Stimulated activated CD4-positive, alpha-beta T cell treated with anti-CD3 and anti-CD28 coated beads, Interleukin-12 subunit alpha, Interleukin-12 subunit beta, amount 100 ng/mL, for 24 hours (primary cell): ENCODE measurements at places on chromosomes 13 and 19.

DNA sequence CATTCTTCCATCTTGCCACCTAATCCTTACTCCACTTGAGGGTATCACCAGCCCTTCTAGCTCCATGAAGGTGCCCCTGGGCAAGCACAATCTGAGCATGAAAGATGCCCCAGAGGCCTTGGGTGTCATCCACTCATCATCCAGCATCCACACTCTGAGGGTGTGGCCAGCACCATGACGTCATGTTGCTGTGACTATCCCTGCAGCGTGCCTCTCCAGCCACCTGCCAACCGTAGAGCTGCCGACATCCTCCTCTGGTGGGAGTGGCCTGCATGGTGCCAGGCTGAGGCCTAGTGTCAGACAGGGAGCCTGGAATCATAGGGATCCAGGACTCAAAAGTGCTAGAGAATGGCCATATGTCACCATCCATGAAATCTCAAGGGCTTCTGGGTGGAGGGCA, 3.1 kb upstream of the KLK3 start:
- no peak for DNase-seq

DNA sequence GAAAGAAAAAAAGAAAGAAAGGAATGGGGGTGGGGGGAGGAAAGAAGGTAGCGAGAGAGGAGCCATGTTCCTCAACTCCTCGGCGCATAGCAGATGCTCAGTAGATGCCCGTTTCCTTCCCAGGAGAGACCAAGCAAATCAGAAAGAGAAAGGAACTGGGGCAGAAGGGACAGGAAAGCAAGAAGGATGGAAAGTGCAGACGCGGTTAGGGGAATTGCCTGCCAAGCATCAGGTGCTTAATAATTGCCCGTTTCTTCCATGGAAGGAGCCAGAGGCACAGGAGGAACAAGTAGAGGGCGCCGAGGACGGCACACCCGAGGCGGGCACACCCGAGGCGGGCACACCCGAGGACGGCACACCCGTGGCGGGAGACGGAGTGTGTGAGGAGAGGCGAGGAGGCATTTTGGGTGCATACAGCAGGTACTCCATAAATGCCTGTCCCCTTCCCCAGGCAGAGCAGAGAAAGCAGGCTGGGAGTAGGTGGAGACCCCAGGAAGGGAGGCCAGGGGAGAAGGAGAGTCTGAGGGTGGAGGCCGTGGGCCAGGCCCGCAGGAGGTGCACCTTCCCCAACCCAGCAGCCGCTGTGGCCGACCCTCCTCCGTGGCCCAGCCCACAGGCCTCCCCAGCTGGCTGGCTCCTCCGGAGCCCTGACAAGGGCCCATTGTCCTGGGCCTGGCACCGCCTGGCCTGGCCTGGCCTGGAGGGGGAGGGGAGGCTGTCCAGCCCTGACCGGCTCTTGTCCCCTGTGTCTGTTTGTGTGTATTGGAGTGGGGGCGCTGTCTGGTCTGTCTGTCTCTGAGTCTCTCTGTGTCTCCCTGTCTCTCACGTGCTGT, 14.6 kb downstream of the JOSD2 start:
- no peak for DNase-seq

- DNase-seq = no peak
Observed at GRCh38 chr19:39126312-39127187, 964 bp downstream of the PAK4 start.

DNA sequence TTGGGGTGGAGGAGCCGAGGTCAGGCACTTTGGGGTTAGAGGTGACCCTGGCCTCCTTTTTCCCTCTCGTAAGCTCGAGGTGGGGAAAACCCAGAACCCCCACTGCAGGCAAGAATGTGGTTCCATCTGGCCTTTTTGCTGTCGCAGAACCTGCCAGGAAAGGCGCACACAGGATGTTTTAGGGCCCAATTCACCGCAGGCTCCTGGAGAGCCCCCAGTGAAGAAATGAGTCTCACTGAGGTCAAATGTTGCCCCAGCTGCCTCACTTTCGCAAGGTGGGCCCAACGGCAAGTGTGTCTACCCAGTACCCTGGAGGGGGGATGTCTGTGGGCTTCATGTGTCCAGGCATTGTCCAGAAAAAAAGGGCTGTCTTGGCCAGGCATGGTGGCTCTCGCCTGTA, 61.8 kb downstream of the PEX11G start:
- no peak for DNase-seq

DNA sequence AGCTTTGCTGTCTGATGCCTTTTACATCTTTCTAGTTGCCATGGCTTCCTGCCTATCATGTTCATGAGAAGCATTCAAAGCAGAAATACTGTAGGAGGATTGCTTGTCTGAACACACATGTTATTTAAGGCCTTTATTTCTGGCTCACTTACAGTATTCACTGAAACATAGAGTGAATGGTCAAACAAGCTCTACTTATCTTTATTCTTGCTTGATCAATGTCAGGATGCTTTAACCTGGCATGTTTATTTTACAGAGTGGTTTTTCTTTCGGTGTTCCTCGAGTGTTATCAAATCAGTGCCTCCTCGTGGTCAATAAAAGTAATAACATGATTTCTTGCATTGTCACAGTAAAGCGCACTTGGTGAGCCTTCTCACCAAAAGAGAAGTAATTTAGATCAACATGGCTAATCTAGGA, 73.5 kb upstream of the PCDH17 start:
- DNase-seq = no peak

DNA sequence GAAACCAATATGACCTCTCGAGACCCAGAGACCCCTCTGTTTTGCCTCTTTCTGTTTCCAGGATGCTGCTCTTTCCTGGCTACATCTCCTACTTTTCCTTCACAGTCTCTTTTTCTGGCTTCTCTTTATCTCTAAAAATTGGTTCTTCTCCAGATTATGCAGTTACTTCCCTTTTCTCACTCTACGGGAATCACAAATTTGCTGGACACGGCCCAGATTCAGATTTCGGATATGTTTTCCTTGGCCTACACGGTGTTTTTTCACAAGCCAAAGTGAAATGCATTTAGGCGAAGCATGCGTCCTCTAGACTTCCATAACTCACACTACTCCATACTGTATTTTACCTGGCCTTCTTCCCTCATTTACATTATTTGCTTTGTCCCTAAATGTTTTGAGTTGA, 214.7 kb upstream of the MIR17HG start:
- DNase-seq = no peak

DNA sequence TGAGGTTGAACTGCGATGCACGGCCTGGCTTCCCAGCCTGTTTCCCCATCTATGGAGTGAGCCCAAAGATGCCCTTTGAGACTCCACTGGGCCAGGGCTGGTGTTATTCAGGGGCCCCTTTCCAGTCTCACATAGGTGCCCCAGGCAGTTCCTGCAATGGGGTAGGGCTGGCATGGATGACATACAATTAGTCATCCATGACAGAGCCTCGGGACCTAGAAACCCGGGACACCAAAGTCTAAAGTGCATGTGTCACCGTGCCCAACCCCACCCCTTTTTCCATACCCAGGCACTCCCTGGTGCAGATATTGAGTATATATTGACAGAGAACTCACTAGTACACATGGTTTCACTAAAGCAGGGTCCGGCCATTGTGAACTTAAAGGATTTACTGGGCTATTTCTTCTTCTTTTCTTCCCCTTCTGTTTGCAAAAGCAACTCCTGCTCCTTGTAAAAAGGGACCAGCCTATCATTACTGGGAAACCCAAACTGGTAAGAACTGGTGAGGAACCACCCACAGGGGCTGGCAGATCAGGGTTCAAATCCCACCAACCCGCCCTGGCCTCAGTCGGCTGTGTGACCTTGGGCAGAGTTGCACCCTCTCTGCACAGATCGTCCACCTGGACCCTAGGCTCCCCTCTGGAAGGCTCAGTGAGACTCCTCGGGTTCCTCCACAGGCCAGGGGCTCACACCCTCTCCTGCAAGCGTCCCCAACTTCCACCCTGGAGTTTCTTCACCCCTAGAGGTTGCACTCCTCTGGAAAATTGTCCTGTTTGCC, 2.7 kb downstream of the B3GNT3 start:
- DNase-seq = peak; percentile 34

- DNase-seq = no peak
Observed at GRCh38 chr19:4591320-4591719, 31.8 kb upstream of the SEMA6B start.

GRCh38 chr19:1902923-1903322, 2.3 kb upstream of the ADAT3 start:
- DNase-seq = no peak

- peak; percentile 86 for DNase-seq
Observed at GRCh38 chr13:79451500-79451962, 29.4 kb upstream of the NDFIP2 start.

GRCh38 chr13:71607575-71607974, 259.4 kb downstream of the DACH1 start:
- no peak for DNase-seq

GRCh38 chr13:50370303-50370950, 355.2 kb downstream of the KCNRG start:
- DNase-seq = no peak

GRCh38 chr13:113939944-113940297, 34.0 kb downstream of the C13orf46 start:
- no peak for DNase-seq

DNA sequence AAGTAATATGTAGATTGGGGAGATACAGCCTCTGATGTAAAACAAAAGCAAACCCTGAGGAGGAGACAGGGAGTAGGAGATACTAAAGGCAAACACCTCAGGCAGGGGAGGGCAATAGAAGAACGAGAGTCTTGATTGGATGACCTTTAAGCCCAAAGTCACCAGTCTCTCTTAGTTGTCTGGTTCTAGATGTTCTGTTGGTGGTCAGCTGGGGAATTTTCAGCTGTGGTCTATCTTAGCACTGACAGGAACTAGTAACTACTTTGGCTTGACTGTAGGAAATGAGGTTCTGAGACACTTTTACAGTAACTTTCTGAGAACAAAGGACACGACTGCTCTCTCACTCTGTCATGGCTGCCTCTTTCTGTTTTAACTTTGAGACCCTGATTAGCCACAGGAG, 290.7 kb upstream of the MIR17HG start:
- no peak for DNase-seq

DNA sequence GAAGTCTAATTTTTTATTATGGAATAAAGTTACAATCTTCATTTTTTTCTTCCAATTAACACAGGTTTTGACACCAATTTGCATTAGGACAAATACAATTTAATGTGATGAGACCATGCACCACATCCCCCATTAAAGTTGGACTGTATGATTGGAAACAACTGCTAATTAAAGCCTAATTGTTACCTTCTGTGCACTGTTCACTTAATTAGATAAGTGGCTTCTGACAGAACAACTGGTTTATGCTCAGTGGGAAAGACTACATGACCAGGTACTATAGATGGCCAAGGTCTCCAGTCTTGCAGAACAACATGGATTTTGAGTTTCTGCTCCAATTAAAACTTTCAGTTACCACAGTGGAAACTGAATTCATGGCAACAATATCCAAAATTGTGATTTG, 198.1 kb downstream of the FGF14 start:
- DNase-seq = no peak

- no peak for DNase-seq
Observed at GRCh38 chr19:8248348-8249328, 39.5 kb downstream of the CERS4 start.

GRCh38 chr13:87138866-87139265, 532.3 kb upstream of the SLITRK5 start:
- no peak for DNase-seq

DNA sequence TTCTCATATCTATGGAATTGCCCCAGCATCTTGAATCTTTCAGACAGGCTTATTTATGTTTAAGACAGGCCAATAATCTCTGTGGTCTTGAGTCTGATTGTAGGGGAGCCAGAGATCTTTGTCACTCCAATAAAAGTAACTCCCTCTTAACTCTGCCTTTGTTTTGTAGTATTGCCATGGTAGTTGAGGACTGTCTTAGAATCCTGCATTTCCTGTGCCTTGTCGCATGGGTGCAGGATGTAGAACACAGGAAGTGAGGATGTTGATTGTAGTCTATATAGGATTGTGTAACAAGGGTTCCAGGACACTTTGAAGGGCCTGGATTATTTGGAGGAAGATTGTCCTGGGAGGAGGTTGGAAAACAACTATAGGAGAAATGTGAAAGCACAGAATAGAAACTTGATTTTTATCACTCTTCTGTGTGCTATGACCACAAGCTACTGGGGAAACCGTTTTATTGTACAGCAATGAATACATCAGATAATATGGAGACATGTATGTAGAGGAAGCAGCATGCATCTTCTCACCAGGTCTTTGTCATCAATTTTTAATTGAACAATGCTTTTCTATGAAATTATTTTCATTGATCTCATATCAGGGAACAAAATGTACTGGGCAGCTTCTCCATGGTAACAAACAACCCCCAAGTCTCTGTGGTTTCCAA, 411.7 kb downstream of the FGF9 start:
- DNase-seq = no peak

DNA sequence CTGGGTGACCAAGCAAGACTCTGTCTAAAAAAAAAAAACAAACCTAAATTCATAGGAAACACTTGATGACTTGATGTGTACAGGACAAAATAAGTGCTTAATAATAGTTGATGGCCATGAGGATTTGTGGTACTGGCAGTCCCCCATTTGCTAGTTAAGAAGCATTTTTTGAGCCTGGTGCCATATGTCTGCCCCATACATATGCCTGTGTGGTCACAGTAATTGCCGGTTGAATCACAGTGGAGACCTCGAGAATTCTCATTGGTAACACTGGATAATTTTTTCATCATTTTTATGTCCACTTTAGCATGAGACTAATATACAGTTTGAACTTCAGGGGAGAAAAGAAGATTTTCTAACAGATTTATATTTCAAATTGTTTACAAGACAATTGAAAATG, 79.2 kb downstream of the LRCH1 start:
- DNase-seq = no peak

DNA sequence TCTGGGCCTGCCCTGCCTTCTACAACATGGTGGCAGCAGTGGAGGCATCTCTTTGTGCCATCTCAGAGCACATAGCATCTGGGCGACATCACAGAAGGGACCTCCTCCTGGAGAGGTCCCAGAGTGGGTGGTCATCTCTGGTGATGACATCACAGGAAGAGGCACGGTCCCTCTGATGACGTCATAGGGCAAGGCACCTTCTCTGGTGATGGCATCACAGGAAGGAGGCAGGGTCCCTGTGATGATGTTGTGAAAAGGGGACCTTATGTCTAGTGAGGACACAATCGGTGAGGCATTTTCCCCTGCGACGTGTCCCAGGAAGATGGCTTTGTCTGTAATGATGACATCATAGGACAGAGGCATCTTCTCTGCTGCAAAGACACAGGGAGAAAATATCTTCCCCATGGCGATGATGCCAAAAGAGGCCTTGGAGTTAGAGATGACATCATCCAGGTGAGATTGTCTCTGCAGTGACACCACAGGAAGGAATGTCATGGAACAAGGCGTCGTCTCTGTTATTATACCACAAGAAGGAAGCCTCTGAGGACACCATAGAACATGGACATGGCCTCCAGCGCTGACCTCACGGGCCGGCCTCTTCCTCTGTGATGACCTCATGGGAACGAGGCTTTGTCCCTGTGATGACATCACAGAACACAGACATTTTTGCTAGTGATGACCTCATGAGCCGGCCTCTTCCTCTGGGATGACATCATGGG, 10.7 kb downstream of the SHISA7 start:
- no peak for DNase-seq

- no peak for DNase-seq
Observed at GRCh38 chr19:31352296-31352781, 3.1 kb upstream of the TSHZ3 start.

GRCh38 chr13:95955719-95956118, 97.5 kb downstream of the UGGT2 start:
- no peak for DNase-seq

GRCh38 chr19:41939861-41940730, 11.8 kb upstream of the ERFL start:
- no peak for DNase-seq
